ENCODE measurements at places on chromosomes 3 and 15.

DNA sequence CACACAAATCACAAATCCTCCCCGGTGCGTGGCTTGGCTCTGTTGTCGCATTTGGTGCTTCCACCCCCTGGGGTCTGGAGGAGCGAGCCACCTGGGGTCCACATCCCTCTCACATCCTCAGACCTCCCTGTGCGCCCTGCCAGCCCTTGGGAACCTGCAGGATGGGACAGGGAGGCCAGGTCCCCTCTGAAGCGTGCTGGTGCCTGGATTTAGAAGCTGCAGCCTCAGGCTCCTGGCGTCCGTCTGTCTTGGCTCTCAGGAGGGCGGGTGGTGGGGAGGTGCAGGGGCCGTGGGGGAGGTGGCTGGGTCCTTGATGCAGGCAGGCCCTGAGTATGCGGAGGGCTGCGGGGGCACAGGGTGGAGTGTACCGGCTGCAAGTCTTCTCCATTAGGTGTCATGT, 38.4 kb downstream of the RGMA start:
- DNase-seq: no peak

DNA sequence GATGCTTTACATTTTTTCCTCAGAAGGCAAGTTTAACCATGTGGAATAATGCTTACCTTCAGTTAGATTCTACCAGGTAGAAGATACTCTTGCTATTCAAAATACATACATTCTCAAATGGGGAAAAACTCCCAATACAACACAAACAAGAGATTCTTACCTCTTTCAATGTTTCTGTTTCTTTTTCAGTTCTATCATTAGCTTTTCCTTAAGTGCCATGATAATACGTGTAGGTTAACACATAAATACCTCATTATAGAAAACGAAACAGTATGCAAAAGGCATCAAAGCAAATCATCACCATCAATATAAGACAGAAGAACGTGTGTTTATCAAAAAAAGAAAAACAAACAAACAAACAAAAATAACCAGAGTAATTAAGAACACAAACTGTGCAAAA, 300.7 kb upstream of the ROBO1 start:
- no peak for DNase-seq

GRCh38 chr15:59642351-59642750, 15.0 kb downstream of the GTF2A2 start:
- no peak for DNase-seq

DNA sequence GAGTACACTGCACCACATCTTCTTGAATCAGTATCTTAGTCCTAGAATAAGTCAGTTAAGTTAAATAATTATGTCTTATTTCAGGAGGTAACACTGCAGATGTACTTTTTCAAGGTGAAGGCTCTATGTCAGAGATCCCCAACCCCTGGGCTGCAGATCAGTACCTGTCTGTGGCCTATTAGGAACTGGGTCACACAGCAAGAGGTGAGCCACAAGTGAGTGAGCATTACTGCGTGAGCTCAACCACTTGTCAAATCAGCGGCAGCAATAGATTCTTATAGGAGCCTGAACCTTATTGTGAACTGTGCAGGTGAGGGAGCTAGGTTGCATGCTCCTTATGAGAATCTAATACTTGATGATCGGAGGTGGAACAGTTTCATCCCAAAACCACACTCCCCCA, 851.9 kb upstream of the ALCAM start:
- no peak for DNase-seq

DNA sequence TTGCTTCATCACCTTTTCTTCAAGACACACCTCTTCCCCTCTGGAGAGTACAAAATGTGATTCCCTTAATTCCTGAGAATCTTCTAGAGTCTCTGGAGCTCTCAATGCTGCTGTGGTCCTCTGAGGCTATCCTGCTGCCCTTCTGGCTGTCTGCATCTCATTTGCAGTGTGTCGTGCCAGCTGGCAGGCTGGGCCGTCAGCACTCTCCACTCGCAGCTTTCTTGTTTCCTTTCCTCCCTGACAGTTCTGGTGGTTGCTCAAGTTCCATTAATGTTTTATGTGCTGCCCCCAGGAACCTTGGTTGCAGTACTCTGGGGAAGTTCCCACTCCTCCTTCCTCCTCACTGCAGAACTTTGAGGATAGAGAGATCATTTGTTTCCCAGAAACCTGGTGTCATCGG, 210.8 kb upstream of the ROPN1 start:
- DNase-seq: no peak

- no peak for DNase-seq
Observed at GRCh38 chr3:184234224-184234623, 4.8 kb downstream of the VWA5B2 start.

DNA sequence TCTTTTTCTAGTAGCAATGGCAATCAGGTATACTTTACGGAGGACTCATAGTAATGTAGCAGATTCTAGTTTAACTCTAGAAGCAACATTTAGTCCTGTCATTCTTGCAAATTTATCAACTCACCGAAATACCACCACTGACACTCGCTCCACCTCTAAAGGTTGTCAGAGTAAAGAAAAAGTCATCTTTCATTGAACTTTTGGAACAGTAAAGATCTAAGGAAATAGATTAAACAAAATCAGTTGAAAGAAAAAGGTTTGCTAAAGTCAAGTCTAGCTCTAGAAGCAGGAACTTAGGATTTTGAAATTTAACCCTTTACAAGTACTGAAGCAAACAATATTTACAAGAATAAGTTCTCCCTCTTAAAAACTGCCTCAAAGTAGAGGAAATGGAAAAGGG, 8.7 kb downstream of the ATP8B4 start:
- DNase-seq: no peak

GRCh38 chr15:78065284-78065872, 12.1 kb downstream of the TBC1D2B start:
- DNase-seq: no peak

GRCh38 chr15:85771781-85772445, 22.8 kb downstream of the KLHL25 start:
- no peak for DNase-seq

DNA sequence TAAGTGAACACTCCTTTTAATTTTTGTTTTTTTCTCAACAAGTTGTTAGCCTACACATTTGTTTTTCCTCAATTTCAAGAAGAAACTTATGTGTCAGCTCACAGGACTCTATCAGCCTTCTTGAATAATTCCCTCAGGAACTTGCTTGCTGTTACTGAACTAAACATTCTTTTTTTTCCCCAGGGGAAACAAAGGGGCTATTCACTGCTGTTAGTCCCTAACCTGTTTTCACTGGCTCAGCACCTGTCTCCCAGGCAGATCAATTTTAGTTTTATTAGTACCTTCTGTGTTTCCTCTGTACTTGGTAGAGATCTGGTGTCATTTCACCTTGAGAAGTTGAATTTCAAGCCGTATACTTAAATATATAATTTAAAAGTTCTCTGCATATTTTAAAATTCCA, 644.6 kb downstream of the CADM2 start:
- no peak for DNase-seq

GRCh38 chr3:50430191-50430590, 70.9 kb upstream of the TMEM115 start:
- DNase-seq: no peak

DNA sequence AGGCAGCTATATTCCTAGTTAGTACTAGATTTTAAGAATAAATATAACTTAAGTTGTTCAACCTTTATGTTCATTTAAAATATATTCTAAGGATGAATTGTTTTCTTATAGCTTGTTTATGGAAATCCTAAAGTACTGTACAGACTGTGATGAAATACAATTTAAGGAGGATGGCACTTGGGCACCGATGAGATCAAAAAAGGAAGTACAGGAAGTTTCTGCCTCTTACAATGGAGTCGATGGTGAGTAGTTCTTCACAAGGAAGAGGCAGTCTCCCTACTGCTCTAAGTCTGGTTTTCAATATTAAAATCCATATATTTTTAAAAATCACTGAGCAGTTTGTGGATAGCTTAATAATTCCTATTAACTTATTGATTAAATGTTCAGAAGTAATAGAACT, 29.6 kb downstream of the CALML4 start:
- DNase-seq: no peak

- DNase-seq: no peak
Observed at GRCh38 chr15:58398071-58398470, 33.7 kb upstream of the LIPC start.

DNA sequence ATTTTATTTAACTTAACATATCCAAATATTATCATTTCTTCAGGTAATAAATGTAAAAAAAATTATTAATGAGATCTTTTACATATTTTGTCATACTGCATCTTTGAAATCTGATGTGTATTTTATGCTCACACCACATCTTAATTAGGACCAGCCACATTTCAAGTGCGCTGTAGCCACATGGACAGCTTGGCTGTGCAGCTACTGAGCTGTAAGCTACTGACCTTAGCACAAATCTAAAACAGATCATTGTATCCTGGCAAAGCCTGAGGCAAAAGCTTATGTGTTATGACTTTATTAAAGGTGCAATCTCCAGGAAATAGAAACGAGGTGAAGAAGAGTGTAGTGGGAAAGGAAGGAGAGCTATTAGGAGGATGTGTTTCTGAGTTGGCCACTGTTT, 126.7 kb upstream of the UBE2E2 start:
- DNase-seq: no peak

GRCh38 chr3:172231318-172231901, 192.0 kb downstream of the FNDC3B start:
- no peak for DNase-seq

- no peak for DNase-seq
Observed at GRCh38 chr3:69179740-69180372, 57.5 kb upstream of the LMOD3 start.

DNA sequence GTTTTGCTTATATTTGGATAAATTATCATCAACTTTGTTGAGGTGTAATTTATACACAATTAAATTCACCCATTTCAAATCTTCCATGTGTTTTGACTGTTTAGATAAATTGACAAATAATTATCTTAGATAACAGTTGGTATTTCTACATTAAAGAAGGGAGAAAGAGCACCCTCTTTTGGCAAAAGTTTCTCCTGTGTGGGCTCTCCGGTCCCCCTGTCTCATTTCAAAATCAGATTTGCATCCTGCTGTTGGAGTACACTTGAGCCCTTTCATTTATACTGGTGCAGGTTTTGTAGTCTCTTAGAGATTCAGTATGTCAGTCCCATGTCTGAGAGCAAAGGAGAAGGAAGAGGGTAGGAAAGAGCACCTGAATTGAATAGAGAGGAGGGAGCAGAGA, 49.4 kb downstream of the NKIRAS1 start:
- no peak for DNase-seq

- peak; percentile 34 for DNase-seq
Observed at GRCh38 chr15:44738340-44738984, 2.1 kb downstream of the TRIM69 start.

GRCh38 chr3:195809796-195810454, 1.8 kb downstream of the MUC4 start:
- DNase-seq: no peak

GRCh38 chr15:29849716-29850115, 27.4 kb upstream of the TJP1 start:
- DNase-seq: no peak
